Fibroblast of lung (primary cell): ENCODE measurements at places on chromosomes 5 and 9. TPM values are rescaled to one million over a fixed set of nuclear protein-coding genes. Genes with fewer than 3 reads are reported as not detected.

DNA sequence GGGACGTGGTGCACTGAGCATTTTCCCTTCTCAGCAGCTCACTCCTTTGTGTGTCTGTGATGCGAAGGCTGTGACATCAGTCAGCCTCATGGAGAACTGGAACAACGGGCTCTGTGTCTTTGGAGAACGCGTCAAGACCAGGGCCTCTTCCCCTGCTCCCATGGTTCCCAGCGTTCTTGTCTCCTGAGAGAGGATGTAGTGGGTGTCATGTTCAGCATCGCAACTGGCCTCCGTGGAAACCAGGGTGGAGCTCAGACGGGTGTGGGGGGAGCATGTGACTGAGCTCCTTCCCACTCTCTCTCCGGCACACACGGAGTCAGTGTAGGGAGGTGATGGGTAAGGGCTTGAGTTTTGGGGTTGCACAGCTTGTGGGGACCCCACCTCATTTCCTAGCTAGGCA is 59.7 kb downstream of the TENT4A start:
- no peak for DNase-seq

- DNase-seq = peak; percentile 65
These were observed 27.4 kb downstream of the BICD2 start for GRCh38 chr9:92737216-92737606.

GRCh38 chr9:78874061-78874460 is 577.1 kb downstream of the PSAT1 start:
- DNase-seq = no peak

DNA sequence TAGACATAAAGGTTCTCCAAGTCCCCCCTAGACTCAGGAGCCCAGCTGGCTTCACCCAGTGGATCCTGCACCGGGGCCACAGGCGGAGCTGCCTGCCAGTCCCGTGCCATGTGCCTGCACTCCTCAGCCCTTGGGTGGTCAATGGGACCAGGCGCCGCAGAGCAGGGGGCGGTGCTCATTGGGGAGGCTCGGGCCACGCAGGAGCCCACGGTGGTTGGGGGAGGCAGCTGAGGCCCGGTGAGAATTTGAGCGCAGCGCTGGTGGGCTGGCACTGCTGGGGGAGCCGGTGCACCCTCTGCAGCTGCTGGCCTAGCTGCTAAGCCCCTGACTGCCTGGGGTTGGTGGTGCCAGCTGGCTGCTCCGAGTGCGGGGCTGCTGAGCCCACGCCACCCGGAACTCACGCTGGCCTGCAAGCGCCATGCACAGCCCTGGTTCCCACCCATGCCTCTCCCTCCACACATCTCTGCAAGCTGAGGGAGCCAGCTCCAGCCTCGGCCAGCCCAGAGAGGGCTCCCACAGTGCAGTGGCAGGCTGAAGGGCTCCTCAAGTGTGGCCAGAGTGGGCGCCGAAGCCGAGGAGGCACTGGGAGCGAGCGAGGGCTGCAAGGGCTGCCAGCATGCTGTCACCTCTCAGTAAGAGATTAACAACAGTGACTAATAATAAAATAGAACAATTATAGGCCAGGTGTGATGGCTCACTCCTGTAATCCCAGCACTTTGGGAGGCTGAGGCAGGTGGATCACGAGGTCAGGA is 65.9 kb downstream of the SPATA31D1 start:
- no peak for DNase-seq

DNA sequence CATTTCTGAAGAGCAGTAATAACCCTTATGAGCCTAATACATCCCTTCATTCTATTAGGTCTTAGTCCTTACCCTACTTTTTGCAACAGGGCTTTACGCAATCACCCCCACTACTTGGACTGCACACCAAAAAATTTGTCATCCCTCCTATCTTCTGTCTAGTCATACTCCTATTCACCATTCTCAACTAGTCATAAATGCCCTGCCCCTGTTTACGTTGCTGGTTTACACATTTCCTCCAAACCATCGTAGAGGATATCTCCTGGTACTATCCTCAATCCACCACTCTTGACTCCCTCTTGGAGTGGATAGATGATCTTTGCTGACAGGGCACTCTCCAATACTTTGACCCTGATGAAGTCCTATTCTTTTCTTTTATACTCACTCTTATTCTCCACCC is 98.2 kb upstream of the CCNG1 start:
- no peak for DNase-seq

DNA sequence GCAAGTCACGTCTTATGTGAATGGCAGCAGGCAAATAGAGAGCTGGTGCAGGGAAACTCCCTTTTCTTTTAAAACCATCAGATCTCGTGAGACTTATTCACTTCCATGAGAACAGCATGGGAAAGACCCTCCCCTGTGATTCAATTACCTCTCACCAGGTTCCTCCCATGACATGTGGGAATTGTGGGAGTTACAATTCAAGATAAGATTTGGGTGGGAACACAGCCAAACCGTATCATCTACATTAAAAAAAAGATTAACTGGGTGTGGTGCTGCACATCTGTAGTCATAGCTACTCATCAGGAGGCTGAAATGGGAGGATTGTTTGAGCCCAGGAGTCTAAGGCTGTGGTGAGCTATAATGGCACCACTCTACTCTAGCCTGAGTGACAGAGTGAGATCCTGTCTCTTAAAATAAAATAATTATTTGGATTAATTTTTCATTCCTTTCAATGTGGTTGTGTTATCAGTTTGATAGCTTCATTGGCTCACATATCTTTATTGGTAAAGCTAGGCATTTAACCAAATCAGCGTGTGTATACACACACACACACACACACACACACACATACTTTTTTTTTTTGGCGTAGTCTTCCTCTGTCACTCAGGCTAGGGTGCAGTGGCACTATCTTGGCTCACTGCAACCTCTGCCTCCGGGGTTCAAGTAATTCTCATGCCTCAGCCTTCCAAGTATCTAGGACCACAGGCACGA is 21.8 kb downstream of the DENND4C start:
- no peak for DNase-seq

DNA sequence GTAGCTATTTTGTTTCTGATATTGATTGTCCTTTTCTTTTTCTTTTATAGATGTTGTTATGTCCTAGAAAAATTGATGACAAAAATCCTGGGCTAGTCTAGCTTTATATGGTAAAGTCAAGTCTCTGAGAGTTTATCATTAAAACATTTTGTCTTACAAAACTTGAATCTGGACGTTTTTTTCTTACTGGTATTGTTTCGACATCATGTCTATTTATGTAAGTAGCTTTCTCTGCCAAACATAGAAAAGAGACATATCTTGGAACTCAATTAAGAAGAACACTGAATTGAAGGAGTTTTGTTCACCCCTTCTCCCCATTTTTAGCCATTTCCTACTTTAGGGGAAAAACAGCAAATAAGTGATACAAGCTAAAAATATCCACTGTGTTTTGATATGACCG is 151.5 kb downstream of the ISOC1 start:
- peak; percentile 47 for DNase-seq

DNA sequence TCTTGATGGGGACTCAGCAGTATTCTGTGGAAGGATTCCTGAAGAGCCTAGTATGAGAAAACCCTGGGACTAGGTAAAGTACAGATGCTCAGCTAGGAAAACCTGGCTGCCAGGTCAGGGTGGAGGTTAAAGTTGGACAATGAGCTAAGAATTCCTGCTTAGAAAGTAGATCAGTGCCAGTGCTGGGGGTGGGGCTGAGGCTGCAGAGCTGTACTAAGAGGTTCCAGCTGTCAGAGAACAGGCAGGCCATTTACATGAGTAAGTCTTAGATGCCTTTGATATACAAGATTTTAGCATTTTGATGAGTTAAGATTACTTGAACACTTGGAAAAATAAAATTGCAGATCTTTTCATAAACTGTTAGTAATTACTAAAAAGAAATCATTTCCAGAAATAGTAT is 332.3 kb upstream of the NUDT12 start:
- DNase-seq = peak; percentile 44

- no peak for DNase-seq
These were observed 830.4 kb upstream of the GRAMD2B start for GRCh38 chr5:125592856-125593255.

GRCh38 chr5:145980718-145981117 is 44.3 kb downstream of the SH3RF2 start:
- DNase-seq = no peak

DNA sequence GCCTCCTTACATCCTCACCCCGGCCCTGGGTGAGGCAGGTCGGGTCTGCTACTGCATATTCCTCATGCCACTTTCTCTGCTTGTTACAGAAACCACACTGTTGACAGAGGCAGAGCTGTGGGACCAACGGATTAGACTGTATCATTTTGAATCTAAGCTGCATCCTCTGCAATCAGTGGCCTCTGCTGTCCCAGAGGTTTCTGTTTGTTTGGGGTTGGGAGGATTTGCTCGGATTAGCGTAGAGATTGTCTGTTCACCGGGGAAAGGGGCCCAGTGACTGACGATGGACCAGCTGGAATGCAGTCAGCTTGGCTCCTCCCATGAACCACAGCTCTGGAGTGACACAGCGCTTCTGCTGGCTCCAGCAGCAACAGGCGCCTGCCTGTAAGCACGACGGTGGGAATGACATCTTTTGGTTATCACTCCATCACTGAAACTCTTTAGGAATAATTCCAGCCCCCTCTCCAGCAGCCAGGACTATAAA is 37.3 kb upstream of the ADRA1B start:
- peak; percentile 80 for DNase-seq

GRCh38 chr5:134183481-134183880 is 6.7 kb upstream of the SKP1 start:
- no peak for DNase-seq

DNA sequence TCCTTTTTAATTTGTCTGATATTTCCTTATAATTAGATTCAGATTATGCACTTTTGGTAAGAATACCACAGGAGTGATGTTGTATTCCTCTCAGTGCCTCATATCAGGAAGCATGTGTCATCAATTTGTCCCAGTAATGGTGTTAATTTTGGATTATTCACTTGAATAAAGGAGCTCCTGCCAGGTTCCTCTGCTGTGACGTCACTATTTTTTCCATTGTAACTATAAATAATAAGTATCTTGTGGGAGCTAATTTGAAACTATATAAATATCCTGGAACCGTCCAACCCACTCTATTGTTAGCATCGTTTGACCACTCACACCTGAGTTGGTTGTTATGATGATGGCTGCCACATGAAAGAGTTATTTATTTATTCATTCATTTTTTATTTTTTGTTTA is 107.9 kb downstream of the INVS start:
- DNase-seq = no peak

DNA sequence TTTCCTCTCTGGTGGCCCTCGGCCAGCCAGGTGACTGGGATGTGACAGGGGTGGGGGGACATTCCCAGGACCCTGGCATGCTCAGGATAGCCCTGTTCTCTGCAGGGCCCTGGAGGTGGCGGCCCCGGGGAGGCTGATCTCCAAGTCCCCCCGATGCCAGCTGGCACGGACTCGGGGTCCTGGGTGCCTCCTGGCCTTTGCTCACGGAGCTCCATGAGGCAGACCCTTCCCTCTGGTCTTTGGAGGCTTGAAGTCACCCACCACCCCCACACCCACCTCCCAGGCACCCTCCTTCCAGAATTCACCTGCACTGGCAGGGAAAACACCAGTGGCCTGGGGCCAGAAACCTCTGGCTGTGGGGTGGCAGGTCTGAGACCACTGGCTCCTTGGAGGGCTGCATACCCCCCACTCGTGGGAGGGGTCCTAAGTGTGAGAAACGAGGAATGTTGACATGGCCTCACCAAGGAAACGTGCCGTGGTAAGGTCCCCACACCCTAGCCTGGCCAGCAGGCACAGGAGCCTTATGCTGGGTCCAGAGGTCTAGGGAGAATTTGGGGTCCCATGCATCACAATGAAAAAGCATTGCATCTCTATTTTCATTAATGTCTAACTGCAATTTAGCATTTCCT is 130.8 kb upstream of the FAM120A start:
- DNase-seq = no peak

DNA sequence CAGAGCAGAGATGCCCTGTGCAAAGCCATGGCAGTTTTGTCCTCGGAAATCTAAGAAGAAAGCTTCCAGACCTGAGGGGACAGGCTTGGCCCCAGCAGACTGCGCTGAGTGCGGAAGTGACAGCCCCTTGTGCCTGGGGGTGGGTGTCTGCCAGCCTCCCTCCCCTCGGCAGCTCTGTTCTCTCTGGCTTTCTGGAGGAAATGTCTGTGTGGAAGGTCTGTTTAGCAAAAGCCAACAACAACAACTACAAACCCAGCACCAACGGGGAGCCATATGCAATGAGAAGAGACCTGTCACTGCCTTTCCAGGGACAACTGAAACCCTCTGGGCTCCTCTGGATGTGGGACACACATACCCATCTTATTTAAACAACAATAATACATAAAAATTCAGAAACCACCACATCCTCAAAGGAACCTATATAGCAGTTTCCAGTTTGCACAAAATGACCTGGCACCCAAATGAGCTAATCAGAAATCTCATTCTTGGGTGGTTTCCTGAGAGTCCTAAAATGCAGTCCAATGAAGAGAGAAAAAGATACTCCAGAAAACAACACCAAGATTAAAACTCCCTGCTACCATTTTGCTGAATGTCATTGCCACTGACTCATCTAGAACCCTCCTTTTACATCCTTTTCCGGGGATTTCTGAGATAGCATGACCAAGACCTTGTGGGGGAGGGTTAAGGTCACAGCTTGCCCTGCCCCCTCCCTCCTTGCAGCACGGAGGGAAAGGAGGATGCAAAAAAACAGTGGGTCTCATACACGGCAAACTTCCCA is 97.7 kb downstream of the AK8 start:
- no peak for DNase-seq

- no peak for DNase-seq
These were observed 534 bp upstream of the SAPCD2 start for GRCh38 chr9:137070906-137071275.

- DNase-seq = no peak
These were observed 22.0 kb downstream of the ZNF618 start for GRCh38 chr9:113898151-113898550.

GRCh38 chr9:109926421-109926869 is 146.4 kb downstream of the PALM2AKAP2 start:
- no peak for DNase-seq

- DNase-seq = no peak
These were observed 133.2 kb downstream of the MCTP1 start for GRCh38 chr5:95151694-95152093.

DNA sequence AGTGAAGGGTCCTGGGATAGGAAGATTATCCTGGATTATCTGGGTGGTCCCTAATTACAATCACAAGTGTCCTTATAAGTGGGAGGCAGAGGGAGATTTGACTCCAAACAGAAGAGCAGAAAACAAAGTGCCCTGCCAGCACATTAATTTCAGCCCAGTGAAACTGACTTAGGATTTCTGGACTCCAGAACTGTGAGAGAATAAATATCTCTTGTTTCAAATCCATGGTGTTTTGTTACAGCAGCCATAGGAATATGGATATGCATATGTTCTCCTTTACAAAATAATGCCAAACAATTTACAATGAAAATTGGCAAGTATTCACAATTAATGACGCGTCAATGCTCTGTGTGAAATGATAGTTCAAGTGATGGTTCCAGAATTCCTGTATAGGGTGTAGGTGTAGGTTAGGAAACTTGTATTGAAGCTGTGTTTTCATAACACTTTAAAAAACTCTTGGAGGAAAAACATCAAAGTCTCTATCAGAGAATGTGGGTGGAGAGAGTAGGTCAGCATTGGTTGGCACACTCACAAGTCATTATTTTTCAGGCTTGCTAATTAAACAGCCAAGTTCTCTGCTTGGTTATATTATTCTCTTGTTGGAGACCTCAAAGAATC is 19.9 kb upstream of the PLPP1 start:
- DNase-seq = no peak

The NRG2 gene
- total RNA-seq = 0.51 and 1.3 TPM in 2 replicates

The EIF4EBP3 gene
- 1.8 and 2.3 TPM in 2 replicates for total RNA-seq

The DIPK1B gene
- total RNA-seq = 0.33 and 0.77 TPM in 2 replicates

The OR13J1 gene
- not detected in 2 replicates for total RNA-seq

The SEMA5A gene
- 17.7 and 30.6 TPM in 2 replicates for total RNA-seq

The CDO1 gene
- total RNA-seq = 4.6 and 6.9 TPM in 2 replicates

The AGXT2 gene
- not detected in 2 replicates for total RNA-seq

The TTC16 gene
- total RNA-seq = under 0.01 TPM in 2 replicates

The IFNA21 gene
- total RNA-seq = not detected in 2 replicates

The PDZD2 gene
- total RNA-seq = under 0.01 and 0.33 TPM in 2 replicates
